ENCODE measurements at places on chromosomes 5 and 9.

GRCh38 chr5:125348936-125349831 lies 602.7 kb upstream of the ZNF608 start:
- DNase-seq = no peak

DNA sequence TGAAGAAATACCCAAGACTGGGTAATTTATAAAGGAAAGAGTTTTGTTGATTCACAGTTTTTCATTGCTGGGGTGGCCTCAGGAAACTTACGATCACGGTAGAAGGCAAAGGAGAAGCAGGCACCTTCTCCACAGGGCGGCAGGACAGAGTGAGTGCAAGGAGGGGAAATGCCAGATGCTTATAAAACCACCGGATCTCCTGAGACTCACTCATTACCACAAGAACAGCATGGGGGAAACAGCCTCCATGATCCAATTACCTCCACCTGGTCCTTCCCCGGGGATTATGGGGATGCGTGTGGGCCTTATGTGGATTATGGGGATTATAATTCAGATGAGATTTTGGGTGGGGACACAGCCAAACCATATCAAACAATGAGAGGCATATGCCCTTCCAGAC lies 18.5 kb upstream of the RORB start:
- no peak for DNase-seq

DNA sequence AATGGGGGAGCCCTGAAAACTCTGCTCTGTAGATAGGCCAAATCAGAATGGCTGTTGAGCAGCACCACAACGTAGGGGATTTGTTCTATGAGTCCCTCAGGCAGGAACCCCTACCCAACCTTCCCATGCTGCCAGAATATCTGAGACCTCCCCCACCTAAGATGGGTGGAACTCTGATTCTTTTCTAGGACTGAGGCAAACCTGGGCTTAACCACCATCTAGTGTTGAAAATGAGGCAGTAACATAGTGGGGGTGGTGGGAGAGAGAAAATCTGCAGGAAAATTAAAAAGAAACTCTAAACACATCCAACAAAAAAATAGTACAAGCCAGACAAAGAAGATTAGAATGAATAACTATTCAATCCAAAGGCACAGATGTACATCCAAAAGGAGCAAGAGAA lies 228.4 kb downstream of the ATPSCKMT start:
- DNase-seq = no peak

DNA sequence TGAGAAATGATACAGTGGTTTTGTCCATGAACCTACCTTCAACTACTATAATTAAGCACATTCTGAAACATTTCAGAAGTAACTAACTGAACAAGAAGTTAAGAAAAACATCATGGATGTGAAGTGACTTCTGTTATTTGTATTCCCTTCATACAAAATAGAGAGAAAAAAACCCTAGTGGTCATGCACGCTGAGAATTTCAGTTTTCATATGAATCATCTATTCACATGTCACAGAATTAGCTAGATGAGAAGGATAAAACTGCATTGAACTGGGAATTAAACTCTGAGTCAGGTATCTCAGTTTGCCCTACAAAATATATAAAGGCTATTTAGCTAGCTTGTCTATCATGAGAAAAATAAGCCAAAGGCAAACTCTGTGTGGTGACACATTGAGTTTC lies 451.8 kb upstream of the FTMT start:
- no peak for DNase-seq
